Body of pancreas (tissue), 4 donors: ENCODE measurements at places on chromosomes 16 and 17. TPM values are rescaled to one million over a fixed set of nuclear protein-coding genes. Genes with fewer than 3 reads are reported as not detected.

- no peak overlapping the region for H3K27ac ChIP-seq
- H3K36me3 ChIP-seq, result peaks cover under 1% of the 10 kb centered on the region
- no peak for DNase-seq
- no peaks in the 10 kb centered on the region for H3K4me1 ChIP-seq
- H3K4me3 ChIP-seq, result no peak overlapping the region
- no peaks in the 10 kb centered on the region for H3K27me3 ChIP-seq
Observed at GRCh38 chr16:307691-308312, 24.8 kb downstream of the PDIA2 start.

DNA sequence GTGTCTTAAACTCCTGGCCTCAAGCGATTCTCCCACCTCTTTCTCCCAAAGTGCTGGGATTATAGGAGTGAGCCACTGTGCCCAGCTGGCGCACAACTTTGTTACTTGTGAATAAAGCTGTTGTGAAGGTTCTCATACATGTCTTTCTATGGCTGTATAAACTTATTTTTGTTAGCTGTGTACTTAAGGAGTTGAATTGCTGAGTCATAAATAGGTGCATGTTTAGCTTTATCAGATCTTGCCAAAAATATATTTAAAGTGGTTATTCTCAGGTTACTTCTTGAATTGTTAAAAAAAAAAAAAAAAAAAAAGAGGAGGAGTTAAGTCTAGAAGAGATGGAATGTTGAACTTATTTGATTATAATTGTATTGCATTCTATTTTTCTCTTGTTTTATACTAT, 47.6 kb upstream of the IRX3 start:
- H3K27me3 ChIP-seq, result no peaks in the 10 kb centered on the region
- no peak for DNase-seq
- no peak overlapping the region for H3K27ac ChIP-seq
- no peaks in the 10 kb centered on the region for H3K36me3 ChIP-seq

GRCh38 chr17:19399750-19400450, 11.1 kb upstream of the RNF112 start:
- H3K27ac ChIP-seq, result no peak overlapping the region
- no peak overlapping the region for H3K4me3 ChIP-seq
- H3K27me3 ChIP-seq, result no peaks in the 10 kb centered on the region
- H3K4me1 ChIP-seq, result peaks cover 15% of the 10 kb centered on the region
- no peak for DNase-seq

GRCh38 chr16:11038305-11038704, 93.9 kb downstream of the CLEC16A start:
- H3K4me3 ChIP-seq, result no peak overlapping the region
- H3K36me3 ChIP-seq, result no peaks in the 10 kb centered on the region
- no peaks in the 10 kb centered on the region for H3K27me3 ChIP-seq
- no peak for DNase-seq

GRCh38 chr17:34884597-34884996, 76.7 kb downstream of the CCT6B start:
- no peak overlapping the region for H3K27ac ChIP-seq
- H3K4me3 ChIP-seq, result no peak overlapping the region
- no peak for DNase-seq
- no peaks in the 10 kb centered on the region for H3K27me3 ChIP-seq
- H3K4me1 ChIP-seq, result no peaks in the 10 kb centered on the region

- H3K4me3 ChIP-seq, result no peak overlapping the region
- H3K36me3 ChIP-seq, result no peaks in the 10 kb centered on the region
- H3K4me1 ChIP-seq, result peaks cover 10% of the 10 kb centered on the region
- no peaks in the 10 kb centered on the region for H3K27me3 ChIP-seq
Observed at GRCh38 chr17:32831627-32832243, 45.2 kb downstream of the MYO1D start.

The PDIA2 gene
- 2,271 TPM for total RNA-seq

The CDH11 gene
- 17.6 TPM for total RNA-seq

The ZNF624 gene
- total RNA-seq, result not detected
